ENCODE measurements at places on chromosomes 2 and 18.

- DNase-seq, result no peak
Measured at GRCh38 chr2:126302043-126302442, 353.9 kb upstream of the GYPC start.

- no peak for DNase-seq
Measured at GRCh38 chr18:58674863-58675472, 3.7 kb downstream of the MALT1 start.

- no peak for DNase-seq
Measured at GRCh38 chr18:23057096-23057495, 78.2 kb upstream of the CABLES1 start.

GRCh38 chr2:33777786-33778185 is 178.7 kb upstream of the FAM98A start:
- no peak for DNase-seq

- no peak for DNase-seq
Measured at GRCh38 chr18:51382081-51382480, 184.6 kb upstream of the MEX3C start.

- no peak for DNase-seq
Measured at GRCh38 chr2:102286041-102286440, 25.3 kb upstream of the IL1RL1 start.

DNA sequence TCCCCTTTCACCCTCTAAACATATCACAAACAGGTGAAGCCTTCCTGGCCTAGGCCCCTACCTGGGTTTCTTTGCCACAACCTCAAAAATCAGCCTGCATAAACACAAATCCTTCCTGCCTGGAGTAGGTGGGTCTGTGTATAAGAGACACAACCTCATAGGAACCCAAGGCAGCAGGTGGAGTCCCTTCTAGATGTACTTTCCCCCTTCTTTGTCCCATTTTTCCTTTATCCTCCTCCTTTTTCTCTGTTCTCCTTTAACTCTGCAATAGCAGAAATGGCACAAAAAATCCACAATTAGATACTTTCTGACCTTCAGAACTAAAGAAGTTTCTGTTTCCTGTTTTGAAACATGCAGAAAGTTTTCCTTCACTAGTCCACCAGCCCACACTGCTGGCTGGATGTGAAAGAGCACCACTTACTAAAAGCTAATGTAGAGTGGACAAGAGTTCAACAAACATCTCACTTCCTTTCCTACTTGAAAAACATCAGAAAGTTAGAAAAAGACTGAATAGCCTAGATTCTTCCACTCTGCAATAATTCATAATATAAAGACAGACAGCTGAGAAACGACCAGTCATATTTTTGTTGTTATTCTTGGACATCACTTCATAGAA is 11.2 kb downstream of the SLC40A1 start:
- DNase-seq, result no peak

GRCh38 chr2:236642125-236642524 is 72.5 kb downstream of the ACKR3 start:
- DNase-seq, result no peak

DNA sequence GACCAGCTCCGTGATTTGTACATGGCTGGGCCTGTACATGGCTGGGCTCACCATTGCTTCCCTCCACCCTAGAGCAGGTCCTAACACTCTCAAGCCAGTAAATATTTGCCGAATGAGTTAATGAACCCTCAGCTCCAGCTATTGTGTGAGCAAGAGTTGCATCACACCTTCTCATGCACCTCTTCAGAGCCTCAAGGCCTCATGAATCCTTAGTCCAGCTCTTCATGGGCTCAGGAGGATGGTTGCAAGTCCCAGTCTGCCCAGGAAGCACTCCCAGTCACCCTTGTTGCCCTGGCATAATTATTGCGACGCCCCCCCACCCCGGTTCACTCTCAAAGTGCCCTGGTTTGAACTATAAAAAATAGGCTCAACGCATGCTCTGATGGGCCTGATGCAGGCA is 30.1 kb upstream of the GNAL start:
- no peak for DNase-seq

- no peak for DNase-seq
Measured at GRCh38 chr2:10255189-10256030, 47.3 kb upstream of the HPCAL1 start.

DNA sequence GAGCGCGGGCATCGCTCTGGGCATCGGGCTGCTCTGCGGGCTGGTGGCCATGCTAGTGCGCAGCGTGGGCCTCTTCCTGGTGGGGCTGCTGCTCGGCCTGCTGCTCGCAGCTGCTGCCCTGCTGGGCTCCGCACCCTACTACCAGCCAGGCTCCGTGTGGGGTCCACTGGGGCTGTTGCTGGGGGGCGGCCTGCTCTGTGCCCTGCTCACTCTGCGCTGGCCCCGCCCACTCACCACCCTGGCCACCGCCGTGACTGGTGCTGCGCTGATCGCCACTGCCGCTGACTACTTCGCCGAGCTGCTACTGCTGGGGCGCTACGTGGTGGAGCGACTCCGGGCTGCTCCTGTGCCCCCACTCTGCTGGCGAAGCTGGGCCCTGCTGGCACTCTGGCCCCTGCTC is 3.8 kb downstream of the TMEM198 start:
- no peak for DNase-seq

- no peak for DNase-seq
Measured at GRCh38 chr2:48723129-48723528, 32.4 kb downstream of the LHCGR start.

- DNase-seq, result no peak
Measured at GRCh38 chr2:218002845-218003180, at the start of gene TNS1. TSS of gene TNS1 (minus strand) at chr2:218002995. CDS start at chr2:218002872, 123 bp downstream.

DNA sequence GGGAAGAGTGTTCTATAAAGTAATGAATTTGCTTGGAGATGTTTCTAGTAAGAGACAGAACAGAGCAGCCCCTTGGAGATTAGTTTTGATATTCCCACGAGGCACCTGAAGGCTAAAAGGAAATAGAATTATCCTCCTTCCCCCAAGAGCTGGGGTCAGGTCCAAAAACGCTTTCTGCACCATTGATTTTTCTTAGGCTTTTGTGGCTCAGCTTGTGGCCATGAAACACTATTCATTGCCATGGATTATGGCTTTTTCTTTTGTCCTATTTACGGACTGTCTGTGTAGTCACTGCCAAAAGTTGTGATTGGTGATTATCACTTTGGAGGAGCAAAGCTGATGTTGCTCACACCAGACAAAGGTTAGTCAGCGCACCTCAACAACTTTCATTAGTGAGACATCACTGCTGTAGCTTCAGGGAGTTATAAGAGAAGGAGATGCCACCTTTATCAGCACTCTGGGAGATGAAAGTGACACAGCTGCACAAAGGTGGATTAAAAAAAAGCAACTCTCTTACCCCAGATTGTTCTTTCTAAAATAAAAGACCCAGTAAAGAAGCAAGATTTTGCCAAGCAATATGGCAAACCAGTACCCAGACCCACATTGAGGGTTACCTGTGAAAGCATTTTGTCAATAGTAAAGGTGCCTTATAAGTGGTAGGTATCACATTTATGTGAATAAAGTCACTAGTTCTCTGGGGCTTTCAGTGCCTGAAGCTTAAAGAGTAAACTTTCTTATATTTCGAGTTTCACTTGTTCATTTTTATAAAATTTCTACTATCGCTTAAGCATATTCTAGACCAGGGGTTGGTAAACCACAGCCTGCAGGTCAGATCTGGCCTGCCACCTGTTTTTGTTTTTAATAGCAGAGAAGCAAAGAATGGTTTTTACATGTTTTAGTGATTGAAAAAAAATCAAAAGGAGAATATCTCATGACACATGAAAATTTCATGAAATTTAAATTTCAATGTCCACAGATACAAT is 10.6 kb downstream of the CXCR4 start:
- no peak for DNase-seq

- DNase-seq, result no peak
Measured at GRCh38 chr2:236550701-236551465, 18.7 kb upstream of the ACKR3 start.

DNA sequence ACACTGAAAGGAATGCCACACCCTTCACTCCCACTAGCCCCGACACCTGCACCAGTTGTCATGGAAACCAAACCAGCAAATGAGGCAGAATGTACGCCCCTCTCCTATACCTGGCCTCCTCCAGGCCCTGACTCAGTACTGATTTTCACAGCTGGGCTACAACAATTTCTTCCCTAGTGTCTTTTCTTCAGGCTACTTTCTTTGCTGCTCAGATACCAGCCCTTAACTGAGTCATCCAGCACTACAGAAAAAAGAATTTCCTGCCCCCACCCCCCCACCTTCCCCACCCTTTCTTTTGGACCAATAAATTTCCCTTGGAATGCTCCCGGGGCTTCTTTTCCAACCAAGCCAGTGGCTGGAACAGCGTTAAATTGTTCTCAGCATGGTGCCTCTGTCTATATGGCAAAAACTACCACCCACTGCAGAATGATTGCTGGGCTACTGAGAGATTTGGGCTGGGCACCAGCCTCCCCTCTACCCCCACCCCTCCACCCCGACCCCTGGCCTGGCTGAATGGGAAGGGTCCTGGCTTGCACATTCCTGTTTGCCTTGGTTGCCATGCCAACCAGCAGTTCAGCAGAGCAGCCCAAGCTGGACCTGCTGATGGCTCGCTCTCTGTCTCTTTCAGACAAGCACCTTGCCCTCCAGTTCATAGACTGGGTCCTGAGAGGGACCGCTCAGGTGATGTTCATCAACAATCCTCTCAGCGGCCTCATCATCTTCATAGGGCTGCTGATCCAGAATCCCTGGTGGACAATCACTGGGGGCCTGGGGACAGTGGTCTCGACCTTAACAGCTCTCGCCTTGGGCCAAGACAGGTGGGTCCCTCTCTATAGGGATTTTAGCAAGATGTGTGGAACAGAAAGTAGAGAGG is 11.3 kb downstream of the SLC14A2 start:
- no peak for DNase-seq

- no peak for DNase-seq
Measured at GRCh38 chr2:18180031-18180610, 301.7 kb downstream of the KCNS3 start.

DNA sequence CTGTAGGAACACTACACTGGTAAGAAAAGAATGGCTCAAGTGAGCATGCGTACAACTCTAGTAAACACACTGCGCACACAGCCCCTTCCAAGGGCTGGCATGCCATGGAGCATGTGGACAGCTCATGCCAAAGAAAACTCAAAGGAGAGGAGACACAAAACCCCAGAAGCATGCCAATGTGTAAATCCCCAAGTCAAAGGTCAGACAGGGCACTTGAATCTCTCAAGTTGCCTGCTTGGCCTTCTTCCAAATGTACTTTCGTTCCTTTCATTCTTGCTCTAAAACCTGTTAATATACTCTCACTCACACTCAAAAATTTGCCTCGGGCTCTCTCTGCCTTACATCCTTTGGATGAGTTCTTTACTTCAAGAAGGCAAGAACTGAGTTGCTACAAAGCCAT is 365.3 kb downstream of the NBAS start:
- no peak for DNase-seq

- no peak for DNase-seq
Measured at GRCh38 chr18:54531402-54532065, 59.5 kb upstream of the DYNAP start.

All from omental fat pad (tissue), 4 donors.